ENCODE measurements at places on chromosomes 5 and 9.

- no peak for DNase-seq
Measured at GRCh38 chr5:116561658-116562057, 13.0 kb downstream of the SEMA6A start.

DNA sequence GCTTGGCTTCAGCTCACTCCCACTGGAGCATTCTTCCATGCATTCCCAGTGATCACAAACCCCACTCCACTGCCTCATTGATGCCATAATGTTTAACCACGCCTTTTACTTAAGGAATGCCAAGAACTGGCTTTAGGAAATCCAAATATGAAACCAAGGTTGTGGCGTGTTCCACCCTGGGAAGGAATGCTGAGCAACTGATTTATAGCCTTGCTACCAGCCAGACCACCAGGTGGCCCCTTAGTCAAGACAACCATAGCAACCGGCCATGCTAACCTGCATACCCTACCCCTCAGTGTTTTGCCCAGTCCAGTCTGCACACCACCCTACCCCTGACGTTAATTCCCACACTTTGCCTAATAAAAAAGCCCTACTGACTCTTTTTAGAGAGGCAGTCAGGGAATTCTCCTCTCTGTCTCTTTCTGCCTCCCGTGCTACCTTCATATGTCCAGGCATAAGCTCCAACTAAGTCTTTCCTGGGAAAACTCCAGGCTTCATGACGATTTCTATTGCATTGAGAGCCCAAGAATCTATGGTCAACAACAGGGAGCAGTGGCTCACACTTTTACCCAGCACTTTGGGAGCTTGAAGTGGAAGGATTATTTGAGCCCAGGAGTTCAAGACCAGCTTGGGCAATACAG is 27.0 kb upstream of the PRRC2B start:
- DNase-seq, result no peak

- no peak for DNase-seq
Measured at GRCh38 chr9:89795538-89796195, 190.9 kb downstream of the GADD45G start.

- no peak for DNase-seq
Measured at GRCh38 chr5:179266291-179267070, 78.8 kb downstream of the ADAMTS2 start.

- no peak for DNase-seq
Measured at GRCh38 chr5:174556756-174557155, 167.6 kb upstream of the MSX2 start.

GRCh38 chr9:17739022-17739421 is 160.2 kb downstream of the SH3GL2 start:
- no peak for DNase-seq

DNA sequence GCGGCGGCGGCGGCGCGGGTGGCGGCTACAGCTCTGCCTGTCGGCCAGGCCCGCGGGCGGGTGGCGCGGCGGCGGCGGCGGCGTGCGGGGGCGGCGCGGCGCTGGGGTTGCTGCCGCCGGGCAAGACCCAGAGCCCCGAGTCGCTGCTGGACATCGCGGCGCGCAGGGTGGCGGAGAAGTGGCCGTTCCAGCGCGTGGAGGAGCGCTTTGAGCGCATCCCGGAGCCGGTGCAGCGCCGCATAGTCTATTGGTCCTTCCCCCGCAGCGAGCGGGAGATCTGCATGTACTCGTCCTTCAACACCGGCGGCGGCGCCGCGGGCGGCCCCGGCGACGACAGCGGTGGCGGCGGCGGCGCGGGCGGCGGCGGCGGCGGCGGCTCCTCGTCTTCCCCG is 296 bp downstream of the ZSWIM6 start:
- no peak for DNase-seq

DNA sequence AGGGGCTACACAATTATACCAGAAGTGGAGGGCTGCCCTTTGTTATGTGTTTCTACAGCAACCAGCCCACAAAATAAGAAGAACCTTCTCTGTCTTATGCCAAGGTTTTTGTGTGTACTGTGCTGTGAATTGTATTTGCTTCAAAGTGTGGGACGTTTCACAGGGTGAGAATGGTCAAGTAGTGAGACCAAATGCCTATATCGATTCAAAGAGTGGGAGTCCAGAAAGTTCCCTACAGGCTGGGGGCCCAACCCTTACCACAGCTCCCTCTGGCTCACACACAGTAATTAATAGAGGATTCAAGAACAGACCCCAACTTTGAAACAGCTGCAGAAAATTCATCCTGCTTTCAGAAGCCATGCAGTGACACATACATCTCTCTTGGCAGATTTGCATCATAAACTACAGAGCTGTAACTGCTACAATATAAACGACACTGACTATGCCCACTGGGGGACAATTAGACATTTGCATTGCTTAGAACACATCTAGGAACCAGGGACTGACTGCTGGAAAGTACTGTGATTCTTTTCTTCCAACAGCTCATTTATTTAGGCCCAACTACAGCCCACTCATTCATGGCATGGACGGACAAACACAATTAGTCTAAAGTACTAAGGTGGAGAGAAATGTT is 12.8 kb downstream of the ENC1 start:
- no peak for DNase-seq

DNA sequence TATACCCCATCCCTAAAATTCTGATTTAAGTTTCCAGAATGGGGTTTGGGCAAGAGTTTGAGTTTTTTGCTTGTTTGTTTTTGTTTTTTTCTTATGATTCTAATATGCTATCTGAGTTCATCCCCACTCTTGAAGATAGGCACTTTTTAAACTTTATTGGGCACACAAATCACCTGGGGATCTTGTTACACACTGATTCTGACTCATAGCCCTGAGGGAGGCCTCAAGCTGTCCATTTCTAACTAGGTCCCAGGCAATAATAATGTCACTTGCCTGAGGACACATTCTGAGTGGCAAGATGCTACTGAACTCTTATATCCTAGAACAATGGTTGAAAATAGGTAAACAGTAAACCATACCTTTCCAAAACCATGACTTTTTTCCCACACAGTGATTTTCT is 22.8 kb upstream of the ABLIM3 start:
- no peak for DNase-seq

DNA sequence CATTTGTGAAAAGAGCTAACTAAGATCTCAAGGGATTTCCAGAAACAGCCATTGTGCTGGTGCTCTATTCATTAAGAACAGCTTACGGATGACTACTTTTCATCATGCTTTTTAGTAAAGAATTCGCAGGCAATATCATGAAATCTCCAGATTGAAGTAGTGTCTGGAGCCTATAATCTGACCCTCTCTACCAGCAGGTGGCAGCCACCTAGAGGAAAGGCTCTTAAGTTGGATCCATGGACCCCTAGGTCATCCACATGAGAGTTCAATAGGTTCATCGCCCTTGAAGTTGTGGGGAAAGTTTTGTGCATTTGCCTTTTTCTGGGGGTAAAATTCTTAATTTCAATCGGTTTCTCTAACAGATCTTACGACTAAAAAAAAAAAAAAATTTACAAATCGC is 82.3 kb downstream of the SLC1A3 start:
- no peak for DNase-seq

GRCh38 chr9:136824496-136825225 is 16.9 kb downstream of the RABL6 start:
- DNase-seq, result no peak

GRCh38 chr5:77128411-77129061 is 41.5 kb upstream of the ZBED3 start:
- DNase-seq, result no peak

- DNase-seq, result no peak
Measured at GRCh38 chr5:9337928-9338595, 207.8 kb downstream of the SEMA5A start.

DNA sequence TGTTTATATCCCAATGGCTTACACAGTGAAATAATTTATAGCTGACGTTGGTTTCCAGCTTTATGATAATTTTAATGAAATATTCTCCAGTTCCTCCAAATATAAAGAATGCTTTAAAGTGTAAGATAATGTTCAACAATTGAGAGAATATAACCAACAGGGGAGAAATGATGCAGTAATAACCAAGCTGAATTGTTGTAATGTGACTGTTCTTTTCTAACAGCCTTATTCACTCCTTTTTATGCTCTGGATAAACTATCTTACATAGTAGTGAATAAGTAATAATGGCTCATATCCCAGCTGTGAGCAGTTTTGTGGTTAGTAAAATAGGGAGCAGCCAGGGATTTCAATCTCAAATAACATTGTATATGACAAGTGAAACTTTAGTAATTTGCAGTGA is 2348.7 kb upstream of the ACO1 start:
- DNase-seq, result no peak

GRCh38 chr9:117211280-117211679 is 203.6 kb downstream of the ASTN2 start:
- DNase-seq, result no peak

DNA sequence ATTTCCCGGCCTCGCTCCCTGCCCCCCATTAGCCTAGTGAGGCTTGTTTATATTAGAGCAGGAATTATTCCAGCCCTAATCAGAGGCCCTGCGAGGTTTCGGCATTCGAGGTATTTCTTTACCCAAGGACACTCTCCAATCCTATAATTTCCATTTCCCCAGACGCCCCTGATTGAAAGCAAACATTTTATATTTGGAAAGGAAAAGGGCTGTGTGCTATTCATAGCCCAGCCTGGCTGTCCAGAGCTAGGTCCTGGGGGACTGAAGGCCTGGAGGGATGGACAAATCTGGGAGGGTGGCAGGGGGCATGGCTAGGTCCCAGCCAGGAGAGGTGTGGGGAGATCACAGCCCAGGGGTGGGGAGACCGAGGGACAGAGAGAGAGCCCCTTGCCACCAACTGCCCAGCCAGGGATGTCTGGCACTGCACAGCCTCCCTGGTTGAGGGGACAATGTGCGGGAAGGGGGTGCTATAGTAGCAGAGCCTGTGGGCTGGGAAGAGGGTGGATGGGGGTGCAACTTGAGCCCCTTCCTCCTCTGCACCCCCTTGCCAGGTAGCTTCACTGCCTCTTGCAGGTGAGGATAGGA is 125.1 kb downstream of the BARX1 start:
- DNase-seq, result no peak

- DNase-seq, result no peak
Measured at GRCh38 chr5:131792896-131793295, 3.9 kb downstream of the FNIP1 start.

DNA sequence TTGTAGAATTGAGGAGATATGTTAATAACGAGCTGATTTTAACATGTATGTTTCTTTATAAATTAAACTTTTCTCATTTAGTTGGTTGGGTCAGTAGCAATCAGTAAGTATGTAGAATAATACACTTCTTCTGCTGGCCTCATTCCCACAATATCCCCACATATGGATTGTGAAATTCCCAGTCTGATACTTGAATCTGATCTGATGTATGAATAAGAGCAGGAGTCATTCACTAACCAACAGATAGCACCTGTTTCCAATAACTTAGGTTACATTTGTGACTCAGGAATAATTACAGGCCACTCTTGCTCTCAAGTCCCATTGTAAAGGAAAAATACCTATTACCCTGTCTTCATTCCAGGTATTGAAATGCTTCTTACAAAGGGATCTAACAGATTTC is 23.9 kb downstream of the SLC36A1 start:
- no peak for DNase-seq

DNA sequence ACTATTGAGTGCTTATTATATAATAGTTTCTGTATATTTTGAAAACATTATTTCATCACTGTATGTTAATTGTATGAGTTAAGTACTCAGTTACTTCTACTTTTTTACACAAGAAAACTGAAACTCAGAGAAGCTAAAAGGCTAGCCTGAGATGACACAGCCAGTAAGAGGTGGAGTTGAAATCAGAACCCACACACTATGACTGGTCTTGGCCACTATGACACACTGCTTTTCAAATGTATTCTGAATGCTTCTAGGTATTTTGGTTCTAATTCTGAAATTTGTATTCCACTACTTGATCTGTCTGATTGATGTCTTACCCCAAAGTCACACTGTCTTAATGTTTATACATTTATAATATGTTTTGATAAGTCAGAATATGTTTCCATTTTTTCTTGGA is 181.8 kb downstream of the ZDHHC21 start:
- DNase-seq, result no peak

DNA sequence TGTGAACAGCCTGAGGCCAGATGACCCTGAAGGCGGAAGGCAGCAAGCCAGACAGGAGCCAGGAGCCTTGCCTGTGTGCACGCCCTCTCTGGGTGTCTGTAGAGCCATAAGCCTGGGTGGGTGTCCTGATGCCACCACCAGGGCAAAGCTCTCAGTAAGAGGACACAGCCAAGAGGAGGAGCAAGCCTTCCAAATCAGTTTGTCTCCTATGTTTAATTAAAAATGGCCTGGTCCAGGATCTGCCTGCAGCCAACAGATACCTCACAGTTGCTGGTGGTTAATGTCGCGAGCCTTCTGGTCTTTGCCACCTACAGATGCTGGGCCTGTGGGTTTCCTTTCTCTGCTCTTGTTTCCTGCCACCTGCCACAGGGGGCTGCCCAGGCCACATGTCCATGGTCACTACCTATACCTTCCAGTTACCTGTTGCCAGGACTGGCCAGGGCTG is 56.9 kb downstream of the SYK start:
- DNase-seq, result no peak

- no peak for DNase-seq
Measured at GRCh38 chr5:110510146-110510545, 216.3 kb downstream of the TMEM232 start.

GRCh38 chr9:8456344-8456743 is 656.8 kb upstream of the DMAC1 start:
- DNase-seq, result no peak

DNA sequence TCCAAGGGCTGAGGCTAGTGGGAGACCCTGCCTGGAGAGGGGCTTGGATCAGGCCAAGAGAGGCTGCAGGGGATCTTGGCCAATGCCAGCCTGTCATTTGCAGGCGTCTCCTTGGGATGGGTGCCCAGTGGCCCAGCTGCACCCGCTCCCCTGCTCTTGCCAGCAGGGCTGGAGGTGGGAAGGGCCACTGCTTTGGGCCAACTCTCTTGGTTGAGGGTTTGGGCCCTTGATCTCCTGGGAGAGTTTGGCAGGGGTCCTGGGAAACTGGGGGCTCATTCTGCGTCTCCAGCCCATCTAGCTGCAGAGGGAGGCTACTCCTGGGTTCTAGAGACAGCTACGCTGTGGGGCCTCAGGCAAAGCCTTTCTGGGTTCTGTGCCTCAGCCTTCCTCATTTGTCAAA is 10.5 kb downstream of the PSD2 start:
- DNase-seq, result no peak

- DNase-seq, result no peak
Measured at GRCh38 chr5:174837919-174838902, 113.8 kb downstream of the MSX2 start.

DNA sequence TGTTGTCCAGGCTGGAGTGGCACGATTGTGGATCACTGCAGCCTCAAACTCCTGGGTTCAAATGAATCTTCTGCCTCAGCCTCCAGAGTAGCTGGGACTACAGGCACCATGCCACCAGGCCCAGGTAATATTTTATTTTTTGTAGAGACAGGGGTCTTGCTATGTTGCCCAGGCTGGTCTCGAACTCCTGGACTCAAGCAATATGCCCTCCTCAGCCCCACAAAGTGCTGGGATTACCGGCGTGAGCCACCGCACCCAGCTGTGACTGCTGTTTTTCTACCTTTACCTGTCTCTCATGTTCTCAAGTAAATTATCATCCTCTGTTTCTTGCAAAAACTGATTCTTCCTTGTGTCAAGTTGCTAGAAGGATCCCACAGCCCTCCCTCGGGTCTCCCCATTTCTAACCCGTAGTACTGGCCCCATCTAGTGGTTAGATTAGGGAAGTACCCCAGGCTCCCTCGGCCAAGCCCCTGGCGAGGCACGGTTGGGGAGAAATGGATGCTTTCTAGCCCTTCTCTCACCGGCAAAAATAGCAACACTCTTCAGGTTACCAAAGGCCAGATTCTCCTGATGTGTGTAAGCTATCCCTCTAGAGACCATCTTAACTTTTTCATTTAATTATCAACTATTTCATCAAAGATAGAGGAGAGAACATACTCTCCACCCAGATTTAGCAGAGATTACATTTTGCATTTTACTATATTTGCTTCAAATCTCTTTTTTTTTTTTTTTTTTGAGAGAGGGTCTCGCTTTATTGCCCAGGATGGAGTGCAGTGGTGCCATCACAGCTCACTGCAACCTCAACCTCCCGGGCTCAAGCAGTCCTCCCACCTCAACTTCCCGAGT is 19.2 kb upstream of the TOR1B start:
- peak; percentile 59 for DNase-seq

Measured in stimulated activated CD4-positive, alpha-beta T cell treated with anti-CD3 and anti-CD28 coated beads, Interleukin-1b, Interleukin-23, amount 100 ng/mL, for 24 hours (primary cell).